ENCODE measurements at places on chromosomes 3 and 15. TPM values are rescaled to one million over a fixed set of nuclear protein-coding genes. Genes with fewer than 3 reads are reported as not detected.

DNA sequence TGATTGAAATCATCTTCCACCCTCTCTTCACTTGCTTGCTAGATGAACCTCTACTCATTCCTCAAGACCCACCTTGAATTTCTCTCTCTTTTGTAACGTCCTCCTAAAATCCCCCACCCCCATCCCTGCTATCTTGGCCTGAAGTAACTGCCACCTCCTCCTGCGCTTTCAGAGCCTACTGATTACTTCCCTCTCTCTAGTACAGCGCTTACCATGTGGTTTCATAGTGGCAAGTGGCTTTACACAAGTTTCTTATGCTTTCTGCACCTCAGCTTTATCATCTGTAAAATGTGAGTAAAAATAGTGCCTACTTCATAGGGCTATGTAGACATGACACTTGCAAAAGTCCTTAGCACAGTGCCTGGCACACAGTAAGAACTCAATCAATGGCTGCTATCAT lies 28.7 kb upstream of the DAZL start:
- no peak for DNase-seq

GRCh38 chr3:68142441-68142840 lies 488.0 kb upstream of the SUCLG2 start:
- no peak for DNase-seq

- no peak for DNase-seq
Observed at GRCh38 chr3:50427217-50427616, 67.9 kb upstream of the TMEM115 start.

GRCh38 chr3:69320871-69321271 lies 65.0 kb downstream of the FRMD4B start:
- DNase-seq: no peak

DNA sequence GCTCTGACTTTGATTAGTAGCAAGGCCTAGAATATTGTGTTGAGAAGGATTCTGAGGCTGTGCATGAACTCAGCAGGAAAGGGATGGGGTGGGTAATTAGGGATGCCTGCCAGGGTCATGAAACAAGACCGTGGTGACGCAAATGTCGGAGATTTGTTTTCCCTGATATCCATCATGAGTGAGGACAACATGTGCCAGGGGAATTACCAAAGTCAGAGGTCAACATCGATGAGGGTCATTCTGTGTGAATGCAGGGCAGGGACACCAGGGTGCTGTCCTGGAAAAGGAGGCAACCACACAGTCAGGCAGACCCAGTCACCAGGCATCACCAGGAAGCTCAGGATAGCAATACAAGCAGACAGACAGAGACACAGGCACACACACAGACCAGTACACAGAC lies 52.2 kb downstream of the SLCO2A1 start:
- no peak for DNase-seq

ROPN1 gene
- total RNA-seq: not detected

NPAP1 gene
- not detected for total RNA-seq

TRIM59 gene
- 31.8 TPM for total RNA-seq

SLC6A11 gene
- total RNA-seq: not detected

Measured in activated CD4-positive, alpha-beta T cell treated with anti-CD3 and anti-CD28 coated beads, Interleukin-2, amount 10 ng/mL, durations not matched to agents 24 days and 14 days (primary cell).